ENCODE measurements at places on chromosomes 5 and 9. TPM values are rescaled to one million over a fixed set of nuclear protein-coding genes. Genes with fewer than 3 reads are reported as not detected.
A peak's percentile ranks its signal among the peaks of the same experiment; 100 is the strongest.

DNA sequence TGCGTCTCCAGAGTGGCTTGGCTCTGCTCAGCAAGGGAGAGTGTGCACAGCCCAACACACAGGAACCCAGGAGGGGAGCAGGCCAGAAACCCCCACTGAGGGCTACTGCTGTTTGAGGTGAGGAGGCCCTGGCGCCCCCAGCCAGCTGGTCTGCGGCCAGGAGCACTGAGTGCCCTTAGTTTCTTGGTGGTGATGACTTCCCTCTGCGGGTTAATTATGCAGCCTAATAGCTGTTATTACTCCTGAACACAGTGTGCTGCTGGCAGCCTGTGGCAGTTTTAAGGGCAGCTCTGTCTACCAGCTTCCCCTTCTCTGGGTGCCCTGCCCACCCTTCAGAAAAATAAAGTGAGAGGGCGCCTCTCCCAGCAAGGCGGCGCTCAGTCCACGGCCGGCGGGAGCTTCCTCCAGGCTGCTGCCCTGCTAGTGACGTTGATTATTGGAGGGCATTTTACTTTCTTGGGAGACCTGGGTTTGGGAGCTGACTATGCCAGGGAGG lies 19.2 kb downstream of the GADD45G start:
- no peak overlapping the region for H3K27ac ChIP-seq
- H3K36me3 ChIP-seq = no peaks in the 10 kb centered on the region
- peaks cover 19% of the 10 kb centered on the region for H3K4me1 ChIP-seq
- H3K4me3 ChIP-seq = no peak overlapping the region
- no peaks in the 10 kb centered on the region for H3K27me3 ChIP-seq
- DNase-seq = no peak

DNA sequence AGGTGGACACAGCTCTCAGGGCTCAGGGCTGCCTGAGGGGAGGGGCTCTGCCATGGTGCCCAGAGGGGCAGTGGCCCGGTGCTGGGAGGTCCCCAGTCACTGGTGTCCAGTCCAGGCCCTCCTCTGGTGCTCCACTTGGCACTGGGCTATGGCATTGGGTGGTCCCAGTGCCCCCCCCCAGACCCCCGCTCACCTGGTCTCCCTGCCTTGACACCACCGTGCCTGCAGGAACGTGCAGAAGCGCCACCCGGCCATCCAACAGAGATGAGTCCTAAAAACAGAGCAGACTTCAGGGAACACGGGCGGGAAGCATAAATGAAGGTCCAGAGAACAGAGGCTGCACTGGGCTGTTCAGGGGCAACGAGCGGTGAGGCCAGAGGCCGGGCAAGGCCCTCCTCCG lies 42.3 kb upstream of the NSMF start:
- no peak overlapping the region for H3K27ac ChIP-seq
- H3K4me3 ChIP-seq = no peak overlapping the region
- no peak for DNase-seq
- H3K36me3 ChIP-seq = no peaks in the 10 kb centered on the region
- no peaks in the 10 kb centered on the region for H3K27me3 ChIP-seq

GRCh38 chr9:114395334-114395617 lies 7.5 kb upstream of the AKNA start:
- H3K36me3 ChIP-seq = no peaks in the 10 kb centered on the region
- no peak overlapping the region for H3K4me3 ChIP-seq
- H3K27ac ChIP-seq = peak overlapping the region; percentile 14
- no peak for DNase-seq
- peaks cover 11% of the 10 kb centered on the region for H3K4me1 ChIP-seq

- no peak for DNase-seq
- H3K36me3 ChIP-seq = no peaks in the 10 kb centered on the region
- no peaks in the 10 kb centered on the region for H3K27me3 ChIP-seq
- no peaks in the 10 kb centered on the region for H3K4me1 ChIP-seq
- no peak overlapping the region for H3K4me3 ChIP-seq
These were observed 221.0 kb downstream of the ESM1 start for GRCh38 chr5:54764102-54765090.

GRCh38 chr9:90219548-90220118 lies 423.0 kb downstream of the DIRAS2 start:
- no peak for DNase-seq
- H3K27ac ChIP-seq = no peak overlapping the region
- no peak overlapping the region for H3K4me3 ChIP-seq
- H3K27me3 ChIP-seq = peaks cover 23% of the 10 kb centered on the region

- H3K4me1 ChIP-seq = no peaks in the 10 kb centered on the region
- H3K27me3 ChIP-seq = no peaks in the 10 kb centered on the region
- no peaks in the 10 kb centered on the region for H3K36me3 ChIP-seq
- no peak overlapping the region for H3K4me3 ChIP-seq
These were observed 12.6 kb upstream of the UGT3A2 start for GRCh38 chr5:36079200-36079781.

DNA sequence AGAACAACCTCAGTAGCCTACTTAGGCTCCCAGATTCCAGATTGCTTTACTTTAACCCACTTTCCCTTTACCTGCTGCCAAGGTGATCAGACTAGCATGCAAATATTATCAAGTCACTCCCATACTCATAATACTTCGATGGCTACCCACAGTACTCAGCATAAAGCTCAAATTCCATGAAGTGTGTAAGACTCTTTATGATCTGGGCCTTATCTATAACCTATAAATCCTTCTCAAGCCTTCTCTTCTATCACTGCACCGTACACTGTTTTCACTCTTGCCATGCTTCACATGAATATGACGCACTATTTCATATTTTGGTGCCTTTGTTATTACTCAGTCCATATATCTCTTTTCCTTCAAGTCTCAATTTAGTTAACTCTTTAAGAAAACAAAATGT lies 135.2 kb upstream of the TARS1 start:
- H3K4me1 ChIP-seq = no peaks in the 10 kb centered on the region
- H3K27me3 ChIP-seq = no peaks in the 10 kb centered on the region
- no peaks in the 10 kb centered on the region for H3K36me3 ChIP-seq
- no peak for DNase-seq
- H3K27ac ChIP-seq = no peak overlapping the region

- peaks cover 68% of the 10 kb centered on the region for H3K4me1 ChIP-seq
- H3K36me3 ChIP-seq = no peaks in the 10 kb centered on the region
- no peak overlapping the region for H3K4me3 ChIP-seq
These were observed 7.2 kb downstream of the CYSTM1 start for GRCh38 chr5:140182075-140182711.

- no peaks in the 10 kb centered on the region for H3K36me3 ChIP-seq
- H3K4me3 ChIP-seq = no peak overlapping the region
- H3K27ac ChIP-seq = no peak overlapping the region
- H3K27me3 ChIP-seq = no peaks in the 10 kb centered on the region
These were observed 198.1 kb downstream of the LURAP1L start for GRCh38 chr9:12972608-12973589.

DNA sequence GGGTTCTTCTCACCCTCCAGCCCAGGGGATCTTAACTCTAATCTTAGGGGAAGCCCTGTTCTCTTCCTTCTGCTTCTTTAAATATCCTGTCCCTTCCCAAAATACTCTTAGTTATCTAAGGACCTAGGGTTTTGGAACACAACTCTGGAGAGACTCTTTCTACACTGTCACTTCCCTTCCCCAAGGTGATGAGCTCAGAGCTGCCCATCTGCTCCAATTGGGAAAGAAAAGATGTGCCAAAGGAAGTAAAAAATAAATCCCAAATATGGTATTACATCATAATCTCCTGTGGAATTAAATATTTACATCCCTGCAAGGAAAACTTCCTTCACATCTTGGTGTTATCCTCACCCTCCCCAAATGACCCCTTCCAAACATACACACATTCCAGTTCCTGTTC lies 291.2 kb downstream of the EPB41L4A start:
- no peak overlapping the region for H3K4me3 ChIP-seq
- DNase-seq = no peak
- H3K27me3 ChIP-seq = no peaks in the 10 kb centered on the region
- no peaks in the 10 kb centered on the region for H3K4me1 ChIP-seq

GRCh38 chr9:15203581-15203980 lies 103.4 kb downstream of the TTC39B start:
- no peaks in the 10 kb centered on the region for H3K4me1 ChIP-seq
- H3K27me3 ChIP-seq = no peaks in the 10 kb centered on the region
- H3K36me3 ChIP-seq = no peaks in the 10 kb centered on the region

- H3K27me3 ChIP-seq = peaks cover 15% of the 10 kb centered on the region
- H3K27ac ChIP-seq = no peak overlapping the region
- H3K36me3 ChIP-seq = no peaks in the 10 kb centered on the region
- DNase-seq = no peak
- no peaks in the 10 kb centered on the region for H3K4me1 ChIP-seq
These were observed 34.0 kb upstream of the ARAP3 start for GRCh38 chr5:141716009-141716408.

DNA sequence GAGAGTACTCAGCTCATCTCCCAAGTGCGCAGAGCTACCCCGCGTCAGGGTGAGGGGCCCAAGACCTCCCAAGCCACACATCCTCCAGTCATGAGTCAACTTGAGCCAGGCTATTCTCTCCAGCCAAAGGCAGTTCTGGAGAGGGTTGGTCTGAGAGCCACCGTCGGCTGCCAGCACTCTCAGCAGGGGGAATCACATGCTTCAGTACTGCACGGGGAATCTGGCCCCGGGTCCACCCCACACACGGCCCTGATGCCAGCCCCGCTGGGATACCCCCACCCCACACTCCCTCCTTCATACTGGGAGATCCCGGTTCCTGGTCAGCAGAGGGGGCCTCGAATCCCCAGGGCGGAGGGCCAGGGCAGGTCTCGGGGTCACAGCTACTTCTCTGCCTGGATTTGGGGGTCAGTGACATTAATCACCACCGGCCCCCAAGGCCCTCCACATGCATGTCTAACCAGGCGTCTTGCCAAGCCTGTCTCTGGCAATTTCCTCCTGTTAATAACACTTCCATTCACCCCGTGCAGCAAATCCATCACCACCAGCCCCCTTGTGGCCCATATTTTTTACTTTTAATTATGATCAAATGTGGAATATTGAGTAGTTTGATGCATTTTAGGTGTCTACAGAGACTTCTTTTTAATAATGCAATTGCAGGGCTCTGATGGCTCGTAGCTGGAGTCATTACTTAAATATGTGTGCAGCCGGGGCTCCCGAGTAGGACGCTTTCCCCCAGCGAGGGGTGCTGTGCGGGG lies 102.9 kb upstream of the PPP1R26 start:
- H3K4me3 ChIP-seq = no peak overlapping the region
- H3K4me1 ChIP-seq = no peaks in the 10 kb centered on the region
- H3K36me3 ChIP-seq = no peaks in the 10 kb centered on the region
- no peak overlapping the region for H3K27ac ChIP-seq

DNA sequence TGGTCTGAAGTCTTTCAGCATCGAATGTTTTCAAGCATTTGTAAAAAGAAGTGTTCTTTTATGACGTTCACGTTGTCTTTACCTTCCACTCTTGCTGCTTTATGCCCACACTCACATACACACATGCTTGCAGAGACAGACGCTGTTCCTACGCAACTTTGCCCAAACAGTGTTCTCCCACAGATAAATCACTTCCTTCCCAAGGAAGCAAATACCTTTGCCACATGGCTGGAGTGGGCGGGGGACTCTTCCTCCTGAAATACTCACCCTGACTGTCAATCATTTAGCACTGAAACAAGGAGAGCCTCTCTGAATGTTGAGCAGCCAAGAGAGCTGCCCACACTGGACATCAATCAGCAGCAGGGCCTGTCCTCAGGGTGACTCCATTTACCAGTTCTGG lies 22.4 kb upstream of the ASTN2 start:
- H3K4me1 ChIP-seq = no peaks in the 10 kb centered on the region
- H3K36me3 ChIP-seq = no peaks in the 10 kb centered on the region
- H3K4me3 ChIP-seq = no peak overlapping the region
- no peaks in the 10 kb centered on the region for H3K27me3 ChIP-seq

- H3K27me3 ChIP-seq = no peaks in the 10 kb centered on the region
- H3K27ac ChIP-seq = no peak overlapping the region
- peaks cover 5% of the 10 kb centered on the region for H3K4me1 ChIP-seq
- H3K4me3 ChIP-seq = no peak overlapping the region
- no peak for DNase-seq
These were observed 69.8 kb upstream of the PLPP6 start for GRCh38 chr9:4592295-4592694.

GRCh38 chr9:3809724-3810123 lies 283.9 kb upstream of the RFX3 start:
- no peak overlapping the region for H3K4me3 ChIP-seq
- no peaks in the 10 kb centered on the region for H3K27me3 ChIP-seq
- H3K4me1 ChIP-seq = no peaks in the 10 kb centered on the region
- no peak for DNase-seq
- H3K27ac ChIP-seq = no peak overlapping the region
- no peaks in the 10 kb centered on the region for H3K36me3 ChIP-seq

DNA sequence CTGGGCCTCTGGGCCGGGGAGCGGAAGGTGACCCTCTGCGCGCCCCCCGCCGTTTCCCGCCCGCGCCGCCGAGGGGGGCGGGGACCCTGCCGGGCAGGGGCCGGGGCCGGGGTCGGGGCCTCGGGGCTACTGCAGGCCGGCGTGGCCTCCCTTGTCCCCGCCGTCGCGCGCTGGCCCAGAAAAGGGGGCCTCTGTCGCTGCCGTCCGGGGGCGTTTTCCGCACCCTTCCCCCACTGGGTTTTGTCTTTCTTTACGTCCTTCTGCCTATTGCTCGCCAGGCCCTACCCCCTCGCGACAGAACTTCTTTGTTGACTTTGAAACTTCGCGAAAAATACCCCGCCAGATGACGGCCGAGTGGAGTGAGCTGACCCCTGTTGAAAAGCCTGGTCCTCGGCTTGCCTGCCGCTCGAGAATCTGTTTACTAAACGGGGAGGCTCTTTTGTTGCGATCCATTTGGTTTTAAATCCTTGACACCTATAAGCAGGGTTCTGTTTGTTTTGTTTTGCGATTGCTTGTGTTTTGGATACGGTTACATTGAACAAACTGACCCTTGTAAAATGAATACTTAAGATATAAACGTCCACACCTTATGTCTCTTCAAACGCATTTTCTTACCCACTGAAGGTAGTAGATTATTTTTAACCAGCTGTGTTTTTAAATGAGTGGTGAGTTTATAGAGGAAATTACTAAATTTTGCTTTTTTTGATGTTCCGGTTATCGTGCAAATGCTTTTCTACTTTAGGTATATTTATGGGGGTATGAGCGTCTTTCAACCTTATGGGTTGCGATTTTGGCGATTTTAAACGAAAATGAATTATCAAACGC lies 765 bp downstream of the MARCHF6 start:
- no peaks in the 10 kb centered on the region for H3K36me3 ChIP-seq
- peak overlapping the region; percentile 99 for H3K27ac ChIP-seq
- no peaks in the 10 kb centered on the region for H3K27me3 ChIP-seq
- H3K4me3 ChIP-seq = peak overlapping the region; percentile 91

Gene SPATA31D4
- total RNA-seq = not detected

Gene SYK
- total RNA-seq = 49.7 TPM

Gene ANKRD31
- 0.16 TPM for total RNA-seq

Gene EGFLAM
- 2.6 TPM for total RNA-seq

Gene ACTBL2
- 0.29 TPM for total RNA-seq

Gene FRMPD1
- not detected for total RNA-seq

Gene DMGDH
- total RNA-seq = 1.3 TPM

Gene BTNL9
- 15.9 TPM for total RNA-seq

Gene PCDHB9
- 1.6 TPM for total RNA-seq

Gene MARCHF11
- not detected for total RNA-seq

Measured in left lung (tissue), 14 donors.